ENCODE measurements at places on chromosomes 13 and 19.

GRCh38 chr13:24215126-24215525, 54.6 kb downstream of the SPATA13 start:
- DNase-seq: no peak

DNA sequence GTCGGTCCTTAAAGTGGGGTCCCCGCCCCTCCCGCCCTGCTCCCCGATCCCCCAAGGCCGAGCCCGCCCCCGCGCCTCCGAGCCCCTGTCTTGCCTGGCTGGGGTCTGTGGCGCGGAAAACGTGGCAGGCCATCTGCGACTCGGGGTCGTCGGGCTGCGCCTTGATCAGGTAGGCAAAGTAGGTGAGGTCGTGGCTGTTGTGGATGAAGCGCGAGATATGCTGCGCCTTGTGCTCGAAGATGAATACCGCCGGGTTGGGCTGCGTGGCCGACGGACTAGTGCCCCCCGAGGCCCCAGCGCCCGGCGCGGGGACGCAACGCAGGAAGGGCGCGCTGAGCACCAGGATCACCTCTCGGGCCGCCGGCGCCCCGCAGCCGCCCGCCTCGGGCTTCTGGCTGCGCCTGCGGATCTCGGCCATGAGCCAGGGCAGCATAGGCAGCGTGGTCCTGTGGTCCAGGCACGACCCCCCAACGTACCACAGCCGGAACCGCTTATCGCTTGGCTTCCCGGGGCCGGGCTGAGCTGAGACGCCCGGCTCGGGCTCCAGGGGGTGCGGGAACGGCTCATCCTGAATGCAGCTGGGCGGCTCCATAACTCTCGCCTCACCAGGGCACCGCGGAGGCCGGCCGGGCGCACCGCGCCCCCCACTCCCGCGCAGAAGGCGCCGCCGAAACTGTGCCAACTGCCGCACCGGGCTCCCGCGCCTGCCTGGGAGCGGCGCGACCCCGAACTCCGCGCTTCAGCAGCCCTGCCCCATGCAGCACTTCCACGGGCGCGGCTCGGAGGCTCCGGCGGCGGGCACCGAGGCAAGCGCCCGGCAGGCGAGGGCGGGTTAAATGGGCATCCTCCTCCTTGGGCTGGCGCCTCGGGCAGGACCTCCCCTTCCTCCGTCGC, 546 bp downstream of the TBC1D4 start:
- peak; percentile 44 for DNase-seq

- DNase-seq: no peak
Measured at GRCh38 chr19:33395561-33396550, 22.3 kb downstream of the CEBPG start.

DNA sequence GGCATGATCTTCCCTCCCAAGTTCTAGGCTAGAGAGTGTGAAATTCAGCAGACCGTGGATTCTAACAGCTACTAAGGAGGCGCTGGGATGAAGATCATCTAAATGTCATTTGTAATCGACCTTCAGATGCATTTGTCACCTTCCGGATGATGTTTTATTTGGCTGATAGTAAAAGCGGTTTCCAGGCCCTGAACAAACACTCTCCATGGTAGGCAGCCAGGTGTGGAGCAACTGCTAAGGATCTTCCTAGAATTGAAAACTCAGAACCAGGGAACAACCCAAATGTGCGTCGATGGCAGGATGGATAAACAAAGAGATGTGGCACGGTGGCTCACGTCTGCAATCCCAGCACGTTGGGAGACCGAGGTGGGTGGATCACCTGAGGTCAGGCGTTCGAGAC, 107.2 kb upstream of the CACNA1A start:
- no peak for DNase-seq

- no peak for DNase-seq
Measured at GRCh38 chr13:105567951-105568525, 967.4 kb downstream of the EFNB2 start.

GRCh38 chr13:42592915-42593900, 19.3 kb downstream of the TNFSF11 start:
- no peak for DNase-seq

GRCh38 chr13:111595791-111596190, 275.3 kb downstream of the TEX29 start:
- no peak for DNase-seq

DNA sequence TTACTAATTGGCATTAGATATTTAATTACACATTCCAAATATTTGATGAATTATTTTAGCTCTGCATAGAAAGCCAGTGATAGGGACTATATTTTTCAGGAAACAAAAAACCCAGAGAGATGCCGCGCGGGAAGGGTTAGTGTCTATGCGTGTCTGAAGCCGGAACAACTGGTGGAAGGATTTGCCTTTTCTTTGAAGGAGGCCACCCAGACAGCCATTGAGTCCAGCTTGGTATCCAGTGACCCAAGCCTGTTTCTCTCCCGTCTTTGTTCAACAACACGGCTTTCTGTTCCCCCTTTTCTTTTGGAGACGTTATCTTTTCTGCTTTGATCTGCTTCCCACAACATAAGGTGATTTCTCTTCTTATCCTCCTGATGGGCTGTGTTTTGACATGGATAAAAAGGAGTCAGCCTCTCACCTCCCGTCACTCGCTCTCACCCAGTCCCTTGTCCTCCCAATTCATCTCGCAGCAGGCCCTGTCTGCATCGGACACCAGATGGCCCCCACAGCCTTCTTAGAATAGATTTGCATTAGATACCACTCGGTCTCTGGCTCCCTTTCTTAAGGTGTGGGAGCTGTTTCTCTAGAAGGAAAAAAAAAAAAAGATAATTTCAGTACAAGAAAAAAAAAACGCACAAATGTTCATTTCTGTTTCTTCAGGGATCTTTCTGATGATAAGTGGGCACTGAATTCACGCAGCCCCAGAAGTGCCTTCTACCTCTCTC, 361.8 kb downstream of the ZNF536 start:
- no peak for DNase-seq

DNA sequence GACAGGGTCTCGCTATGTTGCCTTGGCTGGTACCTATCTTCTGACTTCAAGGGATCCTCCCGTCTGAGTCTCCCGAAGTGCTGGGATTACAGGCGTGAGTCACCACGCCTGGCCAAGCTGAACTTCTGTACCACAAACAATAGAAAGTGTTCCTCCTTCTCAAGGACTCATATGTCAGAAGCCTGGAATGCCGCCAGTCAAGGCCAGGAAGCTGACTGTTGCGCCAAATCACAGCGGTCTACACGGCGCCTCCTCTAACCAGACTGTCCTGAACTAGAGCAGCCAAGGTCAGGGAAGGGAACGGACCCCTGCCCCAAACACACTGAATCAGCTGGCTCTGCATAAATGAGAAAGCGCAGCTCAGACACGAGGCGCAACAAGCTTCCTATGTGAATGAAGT, 14.6 kb downstream of the RAB20 start:
- no peak for DNase-seq

- DNase-seq: no peak
Measured at GRCh38 chr19:1272423-1273262, 2.7 kb upstream of the FAM174C start.

DNA sequence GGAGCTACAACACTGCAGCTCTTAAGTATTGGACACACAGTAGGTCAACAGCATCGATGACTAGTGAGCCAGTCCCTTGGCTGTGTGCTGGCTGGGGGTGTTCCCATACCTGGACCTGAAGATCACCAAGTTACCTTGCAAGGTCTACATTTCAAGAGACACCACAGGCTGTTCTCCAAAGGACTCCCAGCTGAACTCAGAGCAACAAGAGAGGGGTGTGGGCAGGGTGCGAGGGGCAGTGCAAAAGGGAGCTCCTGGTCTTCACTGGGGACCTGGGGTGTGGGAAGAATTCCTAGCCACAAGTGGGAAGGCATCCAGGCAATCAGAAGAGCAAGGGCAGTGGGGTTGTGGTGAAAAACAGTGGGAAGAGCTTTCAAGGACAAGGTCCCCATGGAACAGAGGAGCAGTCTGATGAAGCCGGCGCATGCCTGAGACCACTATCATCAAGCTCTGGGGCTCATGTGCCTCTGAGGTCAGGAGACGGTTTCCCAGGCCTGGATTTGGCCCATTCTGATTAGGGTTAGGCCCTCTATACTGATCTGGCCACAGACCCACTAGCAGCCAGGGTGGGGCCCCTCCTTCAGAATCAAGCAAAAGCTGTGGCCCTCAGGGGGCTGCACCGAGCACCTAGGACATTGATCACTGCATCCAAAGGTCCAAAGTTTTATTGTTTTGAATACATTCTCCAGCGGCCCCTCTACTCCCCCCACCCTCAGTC, 4.7 kb upstream of the GSK3A start:
- no peak for DNase-seq

DNA sequence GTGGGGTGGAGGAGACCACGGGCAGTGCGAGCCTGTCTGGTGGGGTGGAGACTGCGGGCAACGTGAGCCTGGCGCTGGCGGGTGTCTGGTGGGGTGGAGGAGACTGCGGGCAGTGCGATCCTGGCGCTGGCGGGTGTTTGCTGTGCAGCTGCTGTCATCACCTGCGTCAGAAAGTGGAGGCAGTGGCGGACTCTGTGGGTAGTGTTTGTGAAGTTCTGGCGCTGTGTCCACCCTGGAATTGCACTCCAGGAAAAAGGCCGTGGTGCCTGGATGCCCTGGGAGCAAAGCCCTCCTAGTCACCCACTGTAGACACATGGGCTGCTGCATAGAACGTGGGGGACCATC, 6.2 kb downstream of the TEX29 start:
- DNase-seq: no peak

DNA sequence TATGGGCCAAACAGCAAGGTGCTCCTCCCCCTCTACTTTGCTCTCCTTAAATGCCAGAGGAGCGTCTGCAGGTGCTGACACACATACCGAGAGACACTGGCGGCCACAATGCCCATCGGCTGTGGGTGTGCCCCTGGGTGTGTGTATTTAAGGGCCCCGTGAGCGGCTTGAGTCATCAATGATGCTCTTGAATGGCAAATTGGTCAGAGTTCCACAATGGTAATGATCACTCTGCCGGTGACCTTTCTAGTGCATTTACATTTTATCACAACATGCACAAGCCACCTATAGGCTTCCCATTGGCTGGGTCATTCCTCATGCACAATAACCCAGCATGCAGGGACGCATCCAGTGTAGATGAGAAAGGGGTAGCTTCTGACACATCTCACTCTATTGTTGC, 124.8 kb downstream of the ZNF536 start:
- DNase-seq: no peak

DNA sequence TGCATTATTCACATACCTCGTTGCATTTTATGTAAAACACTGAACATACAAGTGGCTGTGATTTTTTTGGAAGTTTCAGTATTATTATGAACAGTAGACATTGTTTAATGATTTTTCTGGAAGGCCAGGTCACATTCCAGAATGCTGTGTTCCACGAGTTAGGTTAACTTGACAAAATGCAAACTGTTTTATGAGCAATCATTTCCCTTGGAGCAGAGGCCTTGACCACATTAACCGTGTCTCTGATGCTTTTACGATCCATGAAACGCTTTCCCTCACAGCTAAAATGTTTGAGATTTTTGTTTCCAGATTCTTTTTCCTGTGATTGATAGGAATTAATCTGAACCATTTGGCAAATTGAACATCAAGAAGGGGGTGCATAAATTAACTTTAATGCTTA, 57.8 kb downstream of the MBNL2 start:
- no peak for DNase-seq

DNA sequence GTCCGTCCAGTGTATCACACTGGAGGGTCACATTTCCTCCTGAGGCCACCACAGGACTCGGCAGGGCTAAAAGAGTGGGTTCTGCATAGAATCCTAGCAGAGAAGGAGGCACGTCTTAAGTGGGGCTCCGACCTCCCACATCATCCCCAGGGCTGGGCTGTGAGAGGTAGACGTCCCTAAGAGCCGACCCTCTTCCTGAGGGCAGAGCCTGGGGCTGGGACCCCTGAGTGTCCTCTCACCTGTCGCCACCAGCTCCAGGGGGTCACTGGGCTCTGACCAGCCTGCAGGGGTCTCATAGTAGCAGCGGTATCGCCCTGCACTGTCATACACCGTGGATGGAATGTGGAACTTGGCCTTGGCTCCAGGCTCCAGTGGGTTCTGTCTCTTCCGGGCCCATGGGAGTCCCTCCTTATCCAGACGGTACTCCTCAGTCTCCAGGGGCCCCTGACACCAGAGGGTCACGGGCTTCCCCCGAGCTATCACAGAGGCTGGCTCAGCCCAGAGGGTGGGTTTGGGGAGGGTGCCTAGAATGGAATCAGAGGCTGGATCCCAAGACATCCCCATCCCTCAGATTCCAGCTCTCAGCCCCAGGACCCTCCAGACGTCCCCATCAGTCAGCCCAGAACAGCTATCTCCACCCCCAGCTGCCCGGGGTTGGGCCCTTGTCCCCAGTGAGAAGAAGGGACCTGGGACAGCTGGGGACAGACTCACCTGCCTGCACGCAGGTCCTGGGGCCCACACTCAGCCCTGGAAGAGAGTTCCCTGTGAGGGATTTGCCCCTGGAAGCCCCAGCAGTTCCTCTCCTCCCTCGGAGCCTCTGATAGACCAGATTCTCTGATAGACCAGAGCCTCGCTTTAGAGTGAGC, 590 bp downstream of the LILRB5 start:
- DNase-seq: no peak
